ENCODE measurements at places on chromosomes 13 and 19.
A peak's percentile ranks its signal among the peaks of the same experiment; 100 is the strongest.

GRCh38 chr19:36149673-36150406, 2.4 kb downstream of the COX7A1 start:
- no peak for DNase-seq

DNA sequence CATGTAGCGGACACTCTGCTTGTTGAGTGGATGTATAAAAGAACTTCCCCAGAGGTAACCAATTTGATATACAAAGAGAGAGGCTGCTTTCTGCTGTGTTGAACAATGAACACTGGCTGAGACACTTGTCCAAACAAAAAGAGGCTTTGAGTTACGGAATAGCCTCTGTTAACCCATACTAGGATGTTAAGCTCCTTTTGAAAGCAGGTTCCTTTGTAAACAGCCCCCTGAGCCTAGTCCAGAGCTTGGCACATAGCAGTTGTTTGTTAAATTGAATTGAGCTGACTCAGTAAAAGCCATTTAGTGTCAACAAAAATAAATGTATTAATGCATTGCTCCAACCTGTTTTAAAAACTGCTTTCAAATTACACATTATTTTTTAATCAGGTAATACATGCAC, 200.1 kb downstream of the MZT1 start:
- no peak for DNase-seq

- DNase-seq, result no peak
Measured at GRCh38 chr13:110716247-110716515, 2.7 kb downstream of the ING1 start.

GRCh38 chr13:79581870-79582315, 100.9 kb downstream of the NDFIP2 start:
- DNase-seq, result peak; percentile 51

- no peak for DNase-seq
Measured at GRCh38 chr13:73338389-73338788, 279.6 kb downstream of the KLF5 start.

DNA sequence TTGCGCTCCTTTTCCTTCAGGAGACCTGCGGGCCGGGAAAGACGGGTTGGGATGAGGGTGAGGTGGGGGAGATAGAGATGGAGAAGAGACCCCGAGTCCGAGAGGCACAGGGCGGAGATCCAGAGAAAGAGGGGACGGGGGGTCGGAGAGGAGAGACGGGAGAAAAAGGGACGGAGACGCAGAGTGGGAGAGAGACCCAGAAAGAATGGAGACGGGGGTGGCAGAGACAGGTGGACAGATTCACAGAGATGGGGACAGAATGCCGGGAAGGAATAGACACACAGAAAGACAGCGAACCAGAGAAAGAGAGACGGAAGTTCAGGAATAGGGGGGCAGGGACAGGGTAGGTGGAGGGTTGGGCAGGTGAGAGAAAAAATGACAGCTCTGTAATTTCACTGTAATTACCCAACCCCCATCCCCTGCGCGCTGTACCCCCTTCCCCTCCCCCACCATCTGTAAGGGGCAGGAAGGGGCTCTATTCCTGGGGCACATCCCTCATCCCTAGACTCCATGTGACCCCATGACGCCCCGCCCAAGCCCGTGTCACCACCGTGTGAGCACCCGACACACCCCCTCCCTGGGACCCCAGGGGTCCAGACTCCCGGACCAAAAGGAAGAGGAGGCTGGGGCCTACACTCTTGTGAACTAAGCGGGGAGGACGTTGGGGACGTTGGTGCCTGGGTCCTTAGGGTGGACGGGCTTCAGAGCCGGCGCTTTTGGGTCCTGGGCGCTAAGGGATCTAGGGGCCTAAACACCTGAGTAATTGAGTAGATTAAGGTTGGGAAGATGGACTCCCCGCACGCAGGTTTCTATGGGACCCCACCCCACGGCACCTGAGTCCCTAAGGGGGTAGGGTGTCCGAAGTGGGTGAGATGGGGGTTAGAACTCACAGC, 967 bp downstream of the DBP start:
- DNase-seq, result no peak

DNA sequence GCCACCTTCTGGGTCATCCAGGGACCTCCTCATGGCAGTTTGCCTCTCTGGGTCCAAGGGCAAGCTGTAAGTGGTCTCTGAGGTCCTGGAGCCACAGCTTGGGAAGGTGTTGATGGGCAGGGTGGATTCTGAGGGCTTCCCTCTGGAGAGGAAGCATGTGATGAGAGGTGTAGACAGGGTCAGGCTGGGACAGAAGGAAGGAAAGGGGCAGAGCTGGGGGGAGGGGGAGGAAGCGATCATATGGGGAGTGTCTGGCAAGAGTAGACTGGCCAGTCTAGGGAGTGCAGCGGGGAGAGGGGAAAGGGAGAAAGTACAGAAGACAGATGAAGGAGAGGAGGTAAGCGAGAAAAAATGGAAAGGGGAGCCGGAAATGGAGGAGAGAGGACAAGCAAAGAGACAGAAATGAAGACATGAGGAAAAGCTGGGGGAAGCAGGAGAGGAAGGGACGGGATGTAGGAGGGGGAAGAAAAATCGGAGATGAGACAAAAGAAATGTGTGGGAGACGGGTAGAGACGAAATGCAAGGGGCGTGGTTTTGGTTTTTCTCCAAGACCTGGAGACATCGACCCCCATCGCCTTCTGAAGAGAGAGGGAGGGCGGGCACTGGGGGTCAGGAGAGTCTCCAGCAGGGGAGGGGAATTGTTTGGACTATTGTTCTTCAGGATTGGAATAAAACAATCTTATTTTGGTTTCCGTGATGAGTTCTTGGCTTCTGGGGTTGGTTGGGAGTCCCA, 26.6 kb downstream of the ZSWIM9 start:
- DNase-seq, result no peak

DNA sequence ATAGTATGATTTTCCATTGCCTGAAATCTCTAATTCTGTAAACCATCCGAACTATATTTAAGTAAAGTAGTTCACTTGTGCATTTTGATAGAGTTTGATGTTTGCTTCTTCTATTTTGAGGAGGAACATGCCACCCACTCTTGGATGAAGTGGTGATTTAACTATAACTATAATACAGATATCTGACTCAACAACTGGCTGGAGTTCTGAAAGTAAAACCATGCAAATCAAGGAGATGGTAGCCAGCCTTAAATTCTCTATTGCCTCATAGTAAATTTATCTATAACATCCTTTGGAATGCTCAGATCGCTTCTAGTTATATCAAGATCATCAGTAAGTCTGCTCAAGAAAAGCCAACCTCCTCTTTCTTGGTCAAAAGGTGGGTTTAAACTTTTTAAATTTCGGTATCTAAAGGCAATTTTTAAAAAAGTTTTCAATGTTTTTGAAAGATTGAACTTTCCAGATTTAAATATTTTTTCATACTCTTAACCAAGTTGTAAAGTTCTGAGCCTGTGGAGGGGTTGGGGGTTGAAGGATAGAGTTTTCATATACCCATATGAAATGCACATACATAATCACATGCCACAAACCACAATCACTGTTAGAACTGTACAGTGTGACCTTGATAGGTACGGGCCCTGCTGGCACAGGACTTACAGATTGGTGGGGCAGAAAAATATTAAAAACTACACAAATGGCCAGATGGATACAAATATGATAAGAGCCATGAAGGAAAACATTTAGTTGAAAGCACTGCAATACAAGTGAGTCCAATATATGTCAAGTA, 90.5 kb upstream of the RFC3 start:
- DNase-seq, result no peak

- no peak for DNase-seq
Measured at GRCh38 chr13:109224033-109224432, 562.4 kb downstream of the IRS2 start.

DNA sequence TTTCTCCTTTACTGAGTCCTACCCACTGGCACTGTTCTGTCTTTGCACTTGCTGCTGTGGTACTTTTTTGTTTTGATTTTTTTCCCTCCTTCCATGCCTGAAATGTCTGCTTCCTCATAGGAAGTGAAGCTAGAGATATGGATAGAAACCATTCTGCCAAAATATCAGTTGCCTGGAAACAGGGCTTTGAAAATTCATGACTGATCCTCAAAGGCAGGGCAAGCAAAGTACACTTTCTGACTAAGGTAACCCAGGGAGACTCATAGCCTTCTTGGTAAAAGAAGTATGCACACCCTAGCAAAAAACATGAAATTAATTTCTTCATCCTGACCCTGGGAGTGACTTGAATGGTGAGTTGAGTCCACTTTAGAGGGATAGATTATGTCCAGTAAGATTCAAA, 329.8 kb downstream of the MYO16 start:
- DNase-seq, result no peak

- no peak for DNase-seq
Measured at GRCh38 chr19:49907745-49908446, 11.2 kb upstream of the IL4I1 start.

- DNase-seq, result peak; percentile 22
Measured at GRCh38 chr19:16628984-16629691, 1.1 kb upstream of the MED26 start.

- no peak for DNase-seq
Measured at GRCh38 chr13:52878831-52879230, 30.4 kb upstream of the PCDH8 start.

GRCh38 chr13:51999510-51999911, 11.7 kb downstream of the ATP7B start:
- DNase-seq, result no peak

DNA sequence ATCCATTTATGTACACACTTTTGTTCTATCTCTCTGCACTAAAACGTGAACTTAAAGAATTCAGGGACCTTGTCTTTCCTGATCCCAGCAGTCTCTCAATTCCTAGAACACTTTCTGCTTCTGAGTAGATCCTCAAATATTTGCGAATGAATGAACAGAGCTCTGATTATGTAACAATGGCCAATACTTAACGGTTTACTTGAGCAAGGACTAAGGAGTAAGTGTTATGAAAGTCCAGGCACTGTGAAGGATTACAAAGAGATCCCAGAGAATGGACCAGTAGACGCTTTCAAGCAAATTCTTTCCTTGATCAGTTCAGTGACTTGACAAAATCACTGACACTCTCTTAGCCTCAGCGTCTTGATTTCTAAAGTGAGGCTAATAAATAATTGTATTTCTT, 514.5 kb upstream of the KLHL1 start:
- DNase-seq, result no peak

DNA sequence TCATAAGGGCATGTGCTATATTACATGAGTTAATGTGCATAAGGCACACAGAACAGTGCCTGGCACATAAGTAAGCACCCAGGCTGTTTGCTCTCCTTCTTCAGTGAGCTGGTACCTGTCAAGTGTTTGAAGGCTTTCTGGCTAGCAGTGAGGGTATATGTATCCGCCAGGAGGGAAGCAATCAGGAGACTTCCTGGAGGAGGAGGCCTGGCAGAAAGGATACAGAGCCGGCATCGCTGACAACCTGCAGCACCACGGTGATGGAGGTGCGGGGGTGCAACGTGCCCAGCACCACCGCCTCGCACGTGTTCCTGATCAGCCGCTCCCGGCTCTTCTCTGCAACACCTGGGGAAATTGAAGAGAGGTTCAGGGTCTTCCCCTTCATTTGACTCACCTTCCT, 5.5 kb downstream of the EXOSC5 start:
- DNase-seq, result no peak

DNA sequence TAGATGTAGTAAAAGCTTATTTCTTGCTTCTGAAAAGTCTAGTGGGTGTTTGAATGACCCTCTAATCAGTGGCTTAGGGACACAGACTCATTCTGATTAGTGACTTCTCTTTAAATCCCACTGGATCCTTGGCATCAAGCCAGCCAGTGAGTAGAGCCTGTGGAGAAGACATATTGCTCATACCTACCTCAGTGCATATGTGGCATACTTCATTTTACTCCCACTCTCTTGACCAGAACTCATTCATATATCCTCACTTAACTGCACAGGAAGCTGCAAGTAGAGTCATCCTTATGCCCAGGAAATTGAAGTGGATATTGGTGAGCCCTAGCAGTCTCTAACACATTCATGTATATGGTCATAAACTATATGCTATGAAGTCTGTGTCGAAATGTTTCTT, 148.3 kb downstream of the PDS5B start:
- peak; percentile 71 for DNase-seq

DNA sequence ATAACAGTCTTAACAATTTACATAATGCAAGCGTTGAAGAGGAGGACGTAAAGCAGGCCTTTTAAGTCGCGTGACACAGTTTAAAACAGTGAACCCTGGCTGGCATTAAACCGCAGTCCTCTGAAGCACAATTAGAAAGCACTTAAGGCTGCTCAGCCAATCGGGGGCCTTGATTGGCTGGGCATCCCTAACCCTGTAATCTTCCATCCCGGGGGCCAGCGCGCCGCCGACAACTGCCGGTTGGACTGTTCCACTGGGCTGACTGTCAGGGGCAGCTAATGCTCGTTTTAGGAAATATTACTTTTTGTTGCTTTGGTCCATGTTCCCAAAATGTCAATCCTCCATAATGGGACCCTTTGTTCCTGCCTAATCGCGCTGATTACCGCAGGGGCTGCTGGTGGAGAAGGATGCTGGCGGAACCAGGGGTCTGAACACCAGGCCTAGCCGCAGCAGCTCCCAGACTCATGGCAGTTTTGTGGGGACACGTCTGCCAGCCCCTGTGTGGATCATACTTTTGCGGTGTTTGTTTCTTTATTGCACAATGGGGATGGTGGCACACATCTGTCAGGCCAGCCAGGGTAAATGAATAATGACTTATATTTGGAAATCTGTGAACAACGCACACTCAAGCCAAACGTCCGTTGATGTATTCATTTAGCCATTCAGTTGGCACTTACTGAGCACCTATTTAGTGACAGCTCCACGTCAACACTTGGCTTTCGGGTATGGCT, 127.1 kb upstream of the SPACA7 start:
- DNase-seq, result no peak

- DNase-seq, result peak; percentile 60
Measured at GRCh38 chr13:49395451-49395865, 48.4 kb downstream of the CAB39L start.

All from fibroblast of skin of scalp (primary cell).